Vein endothelial cell (primary cell): ENCODE measurements at places on chromosomes 16 and 17. TPM values are rescaled to one million over a fixed set of nuclear protein-coding genes. Genes with fewer than 3 reads are reported as not detected.

The TP53TG3F gene
- total RNA-seq: not detected in 2 replicates

The TK2 gene
- total RNA-seq: 34.6 and 39.5 TPM in 2 replicates

The HOXB4 gene
- total RNA-seq: 5.2 and 6.0 TPM in 2 replicates

The C1QTNF1 gene
- total RNA-seq: 2.9 and 4.3 TPM in 2 replicates

The FOXN1 gene
- total RNA-seq: not detected in 2 replicates

The GAS2L2 gene
- not detected in 2 replicates for total RNA-seq

The FSCN2 gene
- 0.57 and 1.3 TPM in 2 replicates for total RNA-seq

The HSD11B2 gene
- total RNA-seq: 0.10 and 0.65 TPM in 2 replicates

The CHP2 gene
- not detected in 2 replicates for total RNA-seq

The CHST5 gene
- total RNA-seq: 0.33 TPM in 1 of 2 replicates, not detected in the other

The PRM3 gene
- total RNA-seq: not detected in 2 replicates

The TMED6 gene
- 0.19 TPM in 1 of 2 replicates, not detected in the other for total RNA-seq

The TEKT1 gene
- not detected in 2 replicates for total RNA-seq

The SLFN14 gene
- under 0.01 TPM in 1 of 2 replicates, not detected in the other for total RNA-seq

The RNF157 gene
- 0.29 and 0.65 TPM in 2 replicates for total RNA-seq

The WWP2 gene
- 36.5 and 37.2 TPM in 2 replicates for total RNA-seq

The PIRT gene
- total RNA-seq: not detected in 2 replicates

The VAT1L gene
- 1.7 and 2.3 TPM in 2 replicates for total RNA-seq

The ADAD2 gene
- 0.10 TPM in 1 of 2 replicates, not detected in the other for total RNA-seq

The PLK1 gene
- total RNA-seq: 22.5 and 36.5 TPM in 2 replicates

The NOMO2 gene
- total RNA-seq: 115 and 120 TPM in 2 replicates

The SCO1 gene
- 19.4 and 20.9 TPM in 2 replicates for total RNA-seq

The SCNN1B gene
- total RNA-seq: 0.29 and 1.6 TPM in 2 replicates
